ENCODE measurements at places on chromosomes 3 and 15.
A peak's percentile ranks its signal among the peaks of the same experiment; 100 is the strongest.

DNA sequence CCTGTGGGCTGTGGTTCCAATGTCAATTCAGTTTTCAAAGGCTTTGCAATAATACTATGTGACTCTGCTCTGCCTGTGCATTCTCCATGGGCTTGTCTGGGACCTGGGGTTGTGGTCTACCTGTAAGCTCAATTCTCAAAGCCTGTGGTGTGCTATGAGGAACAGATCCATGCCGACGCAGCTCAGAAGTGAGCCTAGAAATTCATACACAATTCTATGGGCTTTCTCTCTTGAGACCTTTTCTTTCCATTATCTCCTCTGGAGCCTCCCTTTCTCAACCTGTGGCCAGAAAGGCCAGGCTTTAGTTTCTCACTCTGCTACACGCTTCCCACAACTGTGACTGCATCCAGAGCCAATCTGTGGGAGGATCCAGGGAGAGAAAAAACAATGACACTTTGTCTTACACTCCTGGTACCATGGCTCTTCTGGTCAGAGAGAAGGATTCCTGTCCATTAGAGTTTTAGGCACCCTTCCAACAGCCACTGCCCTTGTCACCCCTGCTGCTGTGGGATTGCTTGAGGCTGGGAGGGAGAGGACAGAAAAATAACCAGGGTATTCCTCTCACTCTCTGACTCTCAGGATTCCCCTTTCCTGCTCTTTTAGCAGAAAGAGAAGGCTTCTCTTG lies 34.1 kb upstream of the KLF13 start:
- DNase-seq, result peak; percentile 1

DNA sequence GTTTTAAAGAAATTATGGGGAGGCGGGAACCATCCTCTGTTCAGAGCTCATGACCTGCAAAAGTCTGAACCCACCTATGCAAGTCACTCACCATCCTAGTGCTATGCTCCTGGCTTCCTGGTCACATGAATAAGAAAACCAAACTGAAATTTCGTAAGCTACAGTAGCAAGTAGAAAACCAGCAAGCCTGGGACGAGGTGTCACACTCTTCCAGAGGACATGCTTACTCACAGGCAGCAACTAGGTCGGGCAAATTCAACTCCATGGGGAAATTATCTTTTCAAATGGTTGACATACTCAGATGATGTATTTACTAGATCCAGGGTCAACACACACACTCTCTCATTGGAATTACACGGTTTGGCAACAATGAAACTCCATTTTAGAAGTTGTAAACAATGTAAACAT lies 31.3 kb downstream of the LDHAL6B start:
- DNase-seq, result no peak

DNA sequence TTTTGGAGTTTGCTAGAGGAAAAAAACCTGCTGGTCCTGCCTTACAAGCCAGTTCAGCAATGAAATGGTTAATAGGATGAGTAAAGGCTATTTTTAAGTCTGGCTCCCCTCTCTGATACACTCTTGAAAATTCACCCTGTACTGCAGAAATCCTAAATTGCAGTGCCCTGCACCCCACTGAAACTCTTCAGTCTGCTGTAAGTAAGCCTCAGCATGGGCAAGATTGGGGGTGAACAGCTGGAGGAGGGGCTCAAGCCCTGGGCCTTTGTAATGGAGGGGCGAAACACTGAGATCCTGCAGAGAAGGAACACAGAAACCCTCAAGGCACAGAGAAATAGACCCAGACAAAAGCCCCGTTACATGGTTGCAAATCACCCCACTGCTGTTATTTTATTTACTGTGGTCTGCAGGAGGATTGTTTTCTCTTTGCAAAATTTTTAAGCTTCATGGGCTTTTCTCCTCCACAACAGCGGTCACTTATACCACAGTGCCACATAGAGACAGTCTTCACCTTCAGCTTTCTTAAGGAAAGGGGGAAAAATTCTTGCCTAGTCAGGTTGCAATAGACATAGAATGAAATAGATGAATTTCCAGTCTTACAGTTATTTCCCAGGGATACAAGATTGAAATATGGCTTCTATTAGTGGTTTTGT lies 45.0 kb downstream of the SOX2 start:
- DNase-seq, result no peak

GRCh38 chr3:46293035-46293724 lies 50.9 kb downstream of the CCR3 start:
- DNase-seq, result no peak

- DNase-seq, result peak; percentile 41
These were observed 780 bp downstream of the TIPARP start for GRCh38 chr3:156674911-156675829.

DNA sequence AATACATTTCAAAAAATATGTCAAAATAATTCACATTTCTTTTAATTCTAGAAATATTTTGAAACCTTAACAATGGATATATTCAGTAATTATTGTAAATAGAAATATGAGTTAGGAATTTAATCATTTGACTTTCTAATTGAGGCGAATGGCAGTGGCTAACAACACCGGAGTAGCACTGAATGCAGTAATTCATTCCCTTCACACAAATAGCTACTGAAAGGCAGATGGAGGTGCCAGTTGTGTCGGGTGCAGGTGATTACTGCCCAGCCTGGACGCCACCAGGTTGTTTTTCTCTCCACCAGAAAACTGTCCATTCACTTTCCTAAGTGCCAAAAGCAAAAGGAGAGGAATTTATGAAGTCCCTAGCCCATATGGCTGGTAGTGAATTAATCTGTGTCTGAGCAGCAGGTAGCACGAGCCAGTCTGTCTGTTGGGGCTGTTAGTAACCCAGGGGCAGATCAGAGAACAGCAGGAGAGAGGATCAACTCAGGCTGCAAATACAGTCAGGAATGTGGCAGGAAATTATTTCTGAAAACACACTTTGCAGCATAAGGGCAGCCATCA lies 79.3 kb upstream of the GMNC start:
- no peak for DNase-seq

GRCh38 chr15:69666921-69667811 lies 214.5 kb downstream of the RPLP1 start:
- no peak for DNase-seq

DNA sequence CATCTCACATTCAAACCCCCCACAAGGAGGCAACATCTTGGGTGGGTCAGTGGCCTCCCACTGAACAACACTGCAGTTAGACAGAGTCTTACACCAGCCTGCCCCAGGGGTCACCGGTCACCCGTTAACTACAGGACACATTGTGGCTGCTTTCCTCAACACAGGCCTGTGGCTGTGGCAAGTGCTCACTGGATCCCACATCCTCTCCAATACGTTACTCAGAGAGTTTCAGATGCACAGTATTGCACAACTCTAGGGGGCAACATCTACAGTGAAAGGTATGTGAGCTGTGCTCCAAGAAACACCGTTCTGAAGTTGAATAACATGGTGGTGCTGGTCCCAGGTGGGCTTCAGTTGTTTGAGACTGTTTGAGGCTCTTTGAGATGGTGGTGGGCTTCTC lies 41.0 kb downstream of the CTDSPL start:
- no peak for DNase-seq

GRCh38 chr15:77663256-77663655 lies 30.5 kb upstream of the LINGO1 start:
- DNase-seq, result no peak

- DNase-seq, result no peak
These were observed 176.0 kb downstream of the SUCLG2 start for GRCh38 chr3:67478423-67478822.

DNA sequence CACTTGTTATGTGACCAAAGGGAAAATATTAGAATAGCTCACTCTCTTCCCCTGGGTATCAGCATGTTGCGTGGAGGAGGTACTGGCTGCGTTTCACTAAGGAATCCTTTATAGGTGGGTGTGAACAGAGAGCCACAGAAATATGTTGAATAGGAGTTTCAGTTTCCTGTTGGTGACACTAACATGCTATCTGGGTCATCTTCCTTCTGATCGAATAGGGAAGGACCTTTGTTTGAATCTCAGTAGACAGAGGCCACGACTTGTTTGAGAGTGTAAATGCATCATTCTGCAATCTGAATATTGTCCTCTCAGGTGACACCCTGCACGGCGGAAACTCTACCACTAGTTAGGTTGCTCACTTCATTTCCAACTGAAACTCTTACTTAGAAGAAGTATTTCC lies 157.9 kb upstream of the SLC2A2 start:
- DNase-seq, result no peak

DNA sequence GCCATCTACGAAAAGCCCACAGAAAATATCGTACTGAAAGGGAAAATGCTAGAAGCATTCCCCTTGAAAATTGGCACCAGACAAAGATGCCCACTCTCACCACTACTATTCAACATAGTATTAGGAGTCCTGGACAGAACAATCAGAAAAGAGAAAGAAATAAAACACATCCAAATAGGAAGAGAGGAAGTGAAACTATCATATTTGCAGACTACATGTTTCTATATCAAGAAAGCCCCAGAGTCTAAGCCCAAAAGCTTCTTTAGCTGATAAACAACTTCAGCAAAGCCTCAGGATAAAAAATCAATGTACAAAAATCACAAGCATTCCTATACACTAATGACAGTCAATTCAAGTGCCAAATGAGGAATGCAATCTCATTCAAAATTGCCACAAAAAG lies 15.6 kb downstream of the OR5K3 start:
- no peak for DNase-seq

GRCh38 chr3:197423376-197423775 lies 125.0 kb upstream of the DLG1 start:
- DNase-seq, result no peak

- no peak for DNase-seq
These were observed 24.4 kb downstream of the FAN1 start for GRCh38 chr15:30928076-30928475.

DNA sequence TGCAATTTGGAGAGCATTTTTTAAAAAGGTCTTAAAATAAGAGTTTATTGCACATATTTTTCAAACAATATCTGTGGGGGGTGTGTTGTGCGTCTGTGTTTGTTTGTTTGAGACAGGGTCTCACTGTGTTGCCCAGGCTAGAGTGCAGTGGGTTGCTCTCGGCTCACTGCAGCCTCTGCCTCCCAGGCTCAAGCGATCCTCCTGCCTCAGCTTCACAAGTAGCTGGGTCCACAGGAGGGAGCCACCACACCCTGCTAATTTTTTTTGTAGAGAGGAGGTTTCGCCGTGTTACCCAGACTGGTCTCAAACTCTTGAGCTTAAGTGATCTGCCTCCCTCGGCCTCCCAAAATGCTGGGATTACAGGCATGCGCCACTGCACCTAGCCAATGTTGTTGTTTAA lies 2.7 kb downstream of the MLF1 start:
- DNase-seq, result no peak

GRCh38 chr15:72184165-72184811 lies 13.3 kb downstream of the GRAMD2A start:
- DNase-seq, result no peak

DNA sequence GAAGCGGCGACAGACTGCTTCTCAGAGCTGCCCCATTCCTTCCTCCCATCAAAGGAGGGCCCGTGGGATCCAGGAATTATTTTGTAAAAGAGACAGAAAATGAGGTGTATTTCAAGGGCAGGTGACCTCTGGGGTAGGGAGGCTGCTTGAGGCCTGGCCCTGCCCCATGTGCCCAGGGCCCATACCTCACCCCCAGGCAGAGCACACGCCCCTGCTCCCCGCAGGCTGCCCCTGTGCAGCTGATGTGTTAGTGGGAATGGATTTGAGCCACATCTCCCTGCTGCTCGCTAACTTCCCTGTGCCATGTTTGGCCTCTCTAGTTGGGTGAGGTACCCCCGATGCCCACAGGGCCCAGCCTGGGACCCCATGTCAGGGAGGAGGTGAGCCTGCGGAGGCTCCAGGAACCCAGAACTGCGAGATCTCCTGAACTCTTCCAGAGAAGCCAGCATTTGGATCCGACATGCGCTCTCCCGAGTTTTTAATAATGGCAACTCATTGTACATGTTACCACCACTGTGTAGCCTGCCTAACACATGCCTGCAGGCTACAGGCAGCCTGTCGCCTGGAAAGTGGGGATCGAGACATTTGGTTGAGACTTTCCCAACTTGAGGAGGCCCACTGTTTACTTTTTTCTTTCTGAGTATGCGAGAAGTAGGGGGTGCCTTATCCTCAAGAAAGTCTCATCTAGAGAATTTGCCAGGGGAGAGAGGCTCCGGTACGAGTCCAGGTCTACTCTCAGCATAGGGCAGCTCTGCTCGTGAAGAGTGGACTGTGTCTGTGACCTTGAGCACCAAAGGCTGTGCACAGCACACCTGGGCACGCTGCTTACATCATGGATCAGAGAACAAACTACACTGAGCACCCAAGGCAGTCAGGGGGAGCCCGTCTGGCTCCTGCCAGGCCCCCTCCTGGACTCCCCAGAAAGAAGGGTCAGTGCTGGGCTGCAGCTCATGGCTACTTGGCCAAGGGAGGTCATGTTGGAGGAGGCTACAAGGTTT lies 36.1 kb downstream of the PCSK6 start:
- DNase-seq, result no peak

GRCh38 chr15:85688711-85689110 lies 106.0 kb downstream of the KLHL25 start:
- no peak for DNase-seq

DNA sequence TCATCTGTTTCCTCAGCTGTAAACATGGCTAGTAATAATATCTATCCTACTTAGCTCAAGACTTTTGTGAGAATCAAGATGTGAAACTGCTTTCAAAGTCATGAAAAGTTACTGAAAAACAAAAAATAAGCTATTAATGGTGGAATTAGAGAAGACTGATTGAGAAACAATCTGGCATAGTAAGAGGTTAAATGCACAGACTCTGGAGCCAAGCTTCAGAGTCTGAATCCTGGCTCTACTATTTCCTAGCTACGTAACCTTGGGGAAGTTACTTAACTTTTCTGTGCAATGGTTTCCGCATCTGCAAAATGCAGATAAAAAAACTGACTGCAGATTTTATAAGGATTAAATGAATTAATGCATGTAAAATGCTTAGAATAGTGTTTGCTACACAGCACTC lies 28.8 kb downstream of the LRRFIP2 start:
- DNase-seq, result no peak

GRCh38 chr3:184738506-184738890 lies 26.6 kb upstream of the MAGEF1 start:
- no peak for DNase-seq

DNA sequence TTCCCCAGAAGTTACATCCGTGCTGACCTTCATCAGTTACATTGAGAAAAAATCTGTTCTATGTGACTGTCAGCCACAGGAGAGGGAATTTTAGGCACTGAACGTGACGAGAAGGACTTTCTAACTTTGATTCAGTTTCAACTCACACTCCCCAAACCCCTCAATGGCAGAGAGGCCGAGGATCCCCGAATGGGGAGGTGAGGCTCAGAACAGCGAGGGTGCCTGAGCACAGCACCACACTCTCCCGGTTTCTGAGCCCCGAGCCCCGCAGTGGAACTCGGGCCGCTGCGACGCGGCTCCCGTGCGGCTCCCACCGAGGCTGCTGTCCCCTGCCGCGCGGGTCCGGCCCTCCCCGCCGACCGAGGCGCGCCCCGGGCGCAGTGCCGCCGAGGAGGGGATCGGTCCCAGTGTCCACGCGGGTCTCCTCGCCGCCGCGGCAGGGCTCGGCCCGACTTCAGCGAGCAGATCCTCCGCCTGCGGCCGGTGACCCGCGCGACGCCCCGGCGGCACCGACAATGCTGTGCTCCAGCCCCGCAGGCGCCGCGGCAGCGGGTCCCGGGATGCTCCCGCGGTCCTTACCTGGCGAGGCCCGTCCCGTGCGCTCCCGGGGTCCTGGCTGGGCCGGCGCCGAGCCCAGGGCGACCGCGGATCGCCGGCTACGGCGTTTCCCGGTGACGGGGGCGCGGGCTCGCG lies 439 bp downstream of the CTXND1 start:
- DNase-seq, result no peak
